ENCODE measurements at places on chromosomes 12 and 14.

DNA sequence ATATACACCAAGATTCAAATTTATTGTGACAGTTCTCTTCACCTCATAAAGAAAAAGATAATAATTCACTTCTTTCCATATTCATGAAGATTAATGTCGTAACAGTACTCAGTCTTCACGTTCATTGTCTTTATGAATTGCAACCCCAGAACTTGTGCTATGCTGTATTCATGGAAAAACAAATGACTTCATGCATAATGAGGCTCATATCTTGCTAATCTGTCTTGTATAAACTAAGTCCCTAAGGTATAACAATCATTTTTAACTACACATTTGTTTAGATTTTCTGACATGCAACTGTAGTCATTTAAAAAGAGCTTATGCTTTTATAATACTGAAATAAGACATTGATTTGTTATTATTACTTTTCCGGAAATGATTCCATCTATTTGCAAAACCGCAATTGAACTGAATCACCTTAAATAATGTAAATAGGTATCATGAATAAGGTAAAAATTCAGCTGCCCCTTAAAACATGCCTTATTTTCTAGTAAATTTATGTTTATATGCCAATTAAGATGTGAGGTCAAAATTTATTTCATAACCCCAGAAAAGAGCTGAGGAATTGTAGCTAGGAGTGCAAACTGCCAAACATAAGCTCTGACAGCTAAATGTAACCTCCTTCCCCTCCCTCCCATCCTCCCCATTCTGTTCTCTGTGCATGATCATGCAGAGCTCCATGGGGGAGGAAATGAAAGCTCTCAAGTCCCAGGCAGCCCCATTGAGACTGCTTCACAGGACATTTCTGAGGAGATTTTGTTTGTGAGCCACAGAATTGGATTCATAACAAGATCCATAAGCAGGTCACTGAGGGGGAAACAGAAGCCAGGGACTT is 301.6 kb downstream of the ATP23 start:
- H3K27me3 ChIP-seq: peaks cover 2% of the 10 kb centered on the region
- H3K27ac ChIP-seq: no peak overlapping the region
- H3K4me1 ChIP-seq: no peaks in the 10 kb centered on the region
- H3K4me3 ChIP-seq: no peak overlapping the region
- DNase-seq: no peak

DNA sequence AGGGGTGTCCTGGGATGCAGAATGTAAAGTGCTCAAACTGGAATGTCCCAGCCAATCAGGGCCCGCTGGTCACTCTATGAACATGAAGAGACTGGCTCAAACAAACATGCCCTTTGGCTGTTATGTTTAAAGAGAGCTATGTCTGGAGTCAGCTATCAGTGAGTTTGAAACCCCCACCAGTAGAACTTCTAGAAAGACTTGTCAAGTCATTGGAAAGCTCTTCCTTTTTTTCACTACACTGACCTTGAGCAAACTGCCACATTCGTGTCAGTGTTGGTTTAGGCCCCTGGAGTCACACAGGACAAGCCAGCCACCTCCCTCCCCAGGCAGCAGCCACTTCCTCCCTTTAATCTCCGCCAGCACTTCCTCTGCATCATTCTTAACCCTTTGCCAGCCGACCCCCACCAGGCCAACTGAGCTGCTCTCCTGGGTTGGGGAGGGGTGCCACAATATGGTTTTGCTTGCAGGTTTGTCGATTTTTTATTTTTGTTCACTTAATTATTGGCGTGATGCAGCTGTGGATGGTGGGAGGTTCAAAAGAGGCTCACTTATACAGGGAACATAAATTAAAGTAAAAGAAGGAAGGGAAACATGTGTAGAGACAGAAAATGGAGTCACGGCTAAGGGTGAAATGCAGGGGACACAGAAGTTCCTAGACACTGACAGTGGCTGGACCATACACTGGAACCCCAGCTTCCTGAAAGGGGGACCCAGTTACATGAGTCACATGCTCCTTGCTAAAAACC is 25.3 kb downstream of the CMKLR1 start:
- H3K27ac ChIP-seq: peak overlapping the region; percentile 92
- H3K4me1 ChIP-seq: peaks cover 47% of the 10 kb centered on the region
- peaks cover 2% of the 10 kb centered on the region for H3K27me3 ChIP-seq
- no peak overlapping the region for H3K4me3 ChIP-seq

GRCh38 chr14:23604148-23604547 is 25.6 kb upstream of the JPH4 start:
- no peak overlapping the region for H3K4me3 ChIP-seq
- H3K36me3 ChIP-seq: no peaks in the 10 kb centered on the region
- H3K27me3 ChIP-seq: peaks cover 44% of the 10 kb centered on the region
- no peak for DNase-seq
- no peaks in the 10 kb centered on the region for H3K4me1 ChIP-seq

DNA sequence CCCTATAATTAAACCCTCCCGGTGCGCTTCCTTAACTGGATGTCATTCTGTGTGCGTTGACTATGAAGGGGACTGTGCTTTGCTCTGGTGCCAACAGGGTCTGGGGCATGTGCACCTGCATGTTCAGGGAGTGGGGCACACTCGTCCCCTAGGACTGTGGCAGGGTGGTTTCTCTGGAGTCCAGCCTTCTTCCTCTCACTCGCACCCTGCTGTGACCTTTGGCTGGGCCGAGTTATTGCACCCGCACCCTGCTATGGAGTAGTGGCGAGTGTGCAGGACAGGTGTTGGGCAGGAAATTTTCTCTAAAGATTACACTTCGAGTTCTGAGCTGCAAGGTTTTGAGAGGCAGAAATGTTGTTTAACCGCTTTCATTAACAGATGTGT is 138.9 kb downstream of the PLXNC1 start:
- peaks cover 78% of the 10 kb centered on the region for H3K4me1 ChIP-seq
- no peak for DNase-seq
- H3K4me3 ChIP-seq: no peak overlapping the region
- peak overlapping the region; percentile 44 for H3K27ac ChIP-seq
- peaks cover 9% of the 10 kb centered on the region for H3K36me3 ChIP-seq

DNA sequence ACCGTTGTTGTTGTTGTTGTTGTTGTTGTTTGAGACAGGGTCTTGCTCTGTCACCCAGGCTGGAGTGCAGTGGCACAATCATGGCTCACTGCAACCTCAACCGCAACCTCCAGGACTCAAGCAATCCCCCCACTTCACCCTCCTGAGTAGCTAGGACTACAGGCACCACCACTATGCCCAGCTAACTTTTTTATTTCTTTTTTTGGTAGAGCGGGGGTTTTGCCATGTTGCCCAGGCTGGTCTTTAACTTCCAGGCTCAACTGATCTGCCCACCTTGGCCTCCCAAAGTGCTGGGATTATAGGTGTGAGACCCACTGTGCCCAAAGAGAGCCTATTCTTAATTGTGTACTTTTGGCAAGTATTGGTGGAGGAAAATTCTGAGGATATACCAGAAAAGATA is 25.7 kb downstream of the MOK start:
- no peak overlapping the region for H3K27ac ChIP-seq
- peaks cover 18% of the 10 kb centered on the region for H3K36me3 ChIP-seq
- H3K27me3 ChIP-seq: no peaks in the 10 kb centered on the region
- peaks cover 8% of the 10 kb centered on the region for H3K4me1 ChIP-seq
- no peak for DNase-seq

- no peaks in the 10 kb centered on the region for H3K36me3 ChIP-seq
- no peaks in the 10 kb centered on the region for H3K4me1 ChIP-seq
- peaks cover 5% of the 10 kb centered on the region for H3K27me3 ChIP-seq
- no peak overlapping the region for H3K27ac ChIP-seq
- H3K4me3 ChIP-seq: no peak overlapping the region
Observed at GRCh38 chr14:47427629-47428028, 247.8 kb downstream of the MDGA2 start.

GRCh38 chr12:32780071-32780470 is 24.4 kb upstream of the YARS2 start:
- peaks cover 6% of the 10 kb centered on the region for H3K27me3 ChIP-seq
- H3K4me1 ChIP-seq: peaks cover 6% of the 10 kb centered on the region
- no peak overlapping the region for H3K27ac ChIP-seq

All from nephron progenitor cell (in vitro differentiated cells).